Umbilical cord (tissue), 2 donors: ENCODE measurements at places on chromosomes 16 and 17. TPM values are rescaled to one million over a fixed set of nuclear protein-coding genes. Genes with fewer than 3 reads are reported as not detected.

- peak; percentile 89 for DNase-seq
These were observed 24.0 kb downstream of the LIMD2 start for GRCh38 chr17:63675607-63676546.

DNA sequence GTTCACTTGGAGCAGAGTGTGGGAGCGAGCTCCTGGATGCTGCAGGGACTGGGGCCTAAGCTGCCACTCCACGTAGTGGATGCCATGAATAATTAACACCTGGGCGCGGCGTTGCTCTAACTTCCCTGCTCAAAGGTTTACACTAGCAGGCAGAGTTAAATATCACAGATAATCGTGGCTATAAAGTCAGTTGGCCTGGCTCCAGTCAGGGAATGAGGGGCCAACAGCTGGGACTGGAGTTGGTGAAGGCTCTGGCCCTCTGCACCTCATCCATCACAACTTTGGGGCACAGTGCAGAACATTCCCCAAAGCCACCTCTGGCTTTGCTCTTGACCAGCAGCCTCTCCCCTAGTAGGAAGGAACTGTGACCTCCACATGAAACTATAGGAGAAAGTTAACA lies 10.9 kb downstream of the HOXB4 start:
- DNase-seq = no peak

DNA sequence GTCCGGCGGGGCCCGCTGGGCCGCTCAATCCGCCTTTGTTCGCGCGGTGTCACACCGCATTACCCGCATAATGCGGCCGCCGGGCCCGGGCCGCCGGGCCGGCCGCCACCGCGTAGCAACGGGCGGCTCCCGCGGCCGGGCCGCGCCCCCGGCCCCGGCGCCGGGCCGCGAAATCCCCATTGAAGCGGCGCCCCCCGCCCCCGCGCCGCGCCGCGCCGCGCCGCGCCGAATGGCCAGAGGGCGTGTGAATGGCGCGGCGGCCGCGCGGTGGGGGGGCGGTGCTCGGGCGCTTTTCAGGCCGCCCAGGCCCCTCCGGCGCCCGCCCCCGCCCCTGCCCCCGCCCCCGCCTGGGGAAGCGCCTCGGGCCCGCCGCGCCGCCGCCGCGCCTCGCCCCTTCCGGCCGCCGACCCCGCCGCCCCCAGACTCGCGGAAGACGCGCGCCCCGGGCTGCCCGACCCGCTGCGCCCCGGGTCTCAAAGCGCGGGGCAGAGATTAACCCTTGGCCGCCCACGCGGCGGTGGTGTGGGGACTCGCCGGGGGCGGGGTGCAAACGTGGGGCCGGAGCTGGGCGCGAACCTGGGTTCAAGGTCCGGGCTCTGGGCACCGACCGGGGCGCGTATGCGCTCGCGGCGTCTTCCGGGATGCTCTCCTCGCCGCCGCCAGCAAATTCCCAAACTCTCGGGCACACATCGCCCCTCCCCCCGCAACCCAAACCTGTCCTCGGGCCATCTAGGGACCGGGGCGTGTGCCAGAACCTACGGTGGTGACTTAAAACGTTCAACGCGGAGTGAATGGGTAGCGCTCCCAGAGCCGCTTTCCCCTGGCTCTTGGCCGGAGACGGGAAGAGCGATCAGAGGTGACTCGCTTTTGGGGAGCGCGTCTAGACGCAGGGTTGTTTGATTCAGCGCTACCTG lies 46.7 kb downstream of the WNT3 start:
- DNase-seq = peak; percentile 23

DNA sequence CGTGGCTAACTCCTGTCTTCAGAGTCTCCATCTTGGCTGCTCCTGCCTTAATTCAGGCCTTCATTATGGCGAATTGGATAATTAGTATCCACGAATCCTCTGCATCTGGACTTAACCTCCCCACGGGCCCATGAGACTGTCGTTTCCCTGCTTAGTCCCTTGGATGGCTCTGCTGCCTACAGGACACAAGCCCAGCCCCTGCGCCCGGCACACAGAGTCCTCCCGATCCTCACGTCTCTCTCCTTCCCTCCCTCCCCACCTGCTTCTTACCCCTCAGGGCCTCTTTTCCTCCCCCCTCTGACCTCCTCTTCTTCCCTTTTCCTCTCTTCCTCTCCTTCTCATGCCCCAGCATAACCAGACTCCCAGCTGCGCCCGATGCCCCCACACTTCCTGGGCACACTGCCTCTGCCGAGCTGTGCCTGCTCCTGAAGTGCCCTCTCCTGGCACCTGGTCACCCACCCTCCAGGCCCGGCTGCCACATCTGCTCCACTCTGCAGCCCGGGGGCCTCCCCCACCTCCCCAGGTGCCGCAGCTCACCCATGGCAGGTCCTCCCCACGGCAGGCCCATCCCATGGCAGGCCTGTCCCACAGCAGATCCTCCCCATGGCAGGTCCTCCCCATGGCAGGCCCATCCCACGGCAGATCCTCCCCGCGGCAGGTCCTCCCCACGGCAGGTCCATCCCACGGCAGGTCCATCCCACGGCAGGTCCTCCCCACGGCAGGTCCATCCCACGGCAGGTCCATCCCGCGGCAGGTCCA lies 45.9 kb downstream of the RPH3AL start:
- DNase-seq = no peak

DNA sequence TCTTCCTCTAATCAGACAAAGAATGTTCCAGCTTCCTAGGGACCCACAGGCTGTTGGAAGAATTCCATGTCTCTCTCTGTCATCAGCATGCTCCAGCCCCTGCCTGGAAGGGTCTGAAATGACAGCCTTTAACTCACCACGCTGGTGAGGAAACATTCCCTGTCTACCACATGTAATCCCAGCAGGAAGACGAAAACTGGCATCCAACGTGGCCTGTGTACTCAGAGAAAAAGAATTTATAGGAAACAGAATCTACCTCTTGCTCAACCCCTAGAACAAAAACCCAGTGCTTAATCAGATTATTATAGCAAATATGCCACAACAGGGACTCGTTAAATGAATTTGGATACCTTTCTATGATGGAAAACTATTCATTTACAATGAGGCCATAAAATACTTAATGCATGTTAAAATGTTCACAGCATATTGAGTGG lies 147.3 kb upstream of the FOXF1 start:
- DNase-seq = peak; percentile 60

DNA sequence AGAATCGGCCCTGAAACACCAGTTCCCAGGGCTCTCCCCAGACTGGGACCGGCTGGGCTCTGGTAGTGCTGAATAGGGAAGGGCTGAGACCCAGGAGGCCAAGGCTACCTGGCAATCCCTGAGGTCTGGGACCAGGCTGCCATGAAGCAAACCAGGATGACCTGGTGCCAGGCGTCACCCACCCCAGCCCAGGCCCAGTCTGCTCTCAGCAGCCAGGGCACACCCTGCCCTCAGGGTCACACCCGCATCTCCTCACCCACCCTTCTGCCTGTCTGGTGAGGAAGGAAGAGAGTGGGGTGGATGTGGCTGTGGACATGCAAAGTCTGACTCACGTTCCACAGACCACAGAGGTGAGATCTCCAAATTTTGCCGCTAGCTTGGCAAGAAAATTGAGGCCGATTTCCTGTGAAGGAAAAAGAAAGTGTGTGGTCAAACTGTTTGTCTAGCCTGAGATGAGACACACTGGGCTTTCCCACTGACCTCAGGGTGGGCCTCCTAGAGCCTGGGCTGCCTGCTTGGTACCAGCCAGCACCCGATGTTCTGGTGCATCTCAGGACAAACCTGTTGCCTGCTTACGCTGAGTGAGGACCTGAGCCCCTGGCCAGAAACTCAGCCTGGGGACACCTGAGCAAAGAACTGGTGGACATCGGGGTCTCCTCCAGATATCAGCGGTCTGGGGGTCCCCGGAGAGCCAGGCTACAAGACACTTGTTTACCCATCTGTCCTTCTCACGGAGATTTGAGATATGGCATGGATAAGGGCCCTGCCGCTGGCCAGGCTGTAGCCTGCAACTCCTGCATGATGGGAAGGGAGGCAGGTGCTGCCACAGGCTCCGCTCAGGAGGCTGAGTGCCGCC lies 6.3 kb upstream of the RAB37 start:
- DNase-seq = no peak

GRCh38 chr17:68433911-68434508 lies 23.3 kb downstream of the WIPI1 start:
- DNase-seq = no peak

DNA sequence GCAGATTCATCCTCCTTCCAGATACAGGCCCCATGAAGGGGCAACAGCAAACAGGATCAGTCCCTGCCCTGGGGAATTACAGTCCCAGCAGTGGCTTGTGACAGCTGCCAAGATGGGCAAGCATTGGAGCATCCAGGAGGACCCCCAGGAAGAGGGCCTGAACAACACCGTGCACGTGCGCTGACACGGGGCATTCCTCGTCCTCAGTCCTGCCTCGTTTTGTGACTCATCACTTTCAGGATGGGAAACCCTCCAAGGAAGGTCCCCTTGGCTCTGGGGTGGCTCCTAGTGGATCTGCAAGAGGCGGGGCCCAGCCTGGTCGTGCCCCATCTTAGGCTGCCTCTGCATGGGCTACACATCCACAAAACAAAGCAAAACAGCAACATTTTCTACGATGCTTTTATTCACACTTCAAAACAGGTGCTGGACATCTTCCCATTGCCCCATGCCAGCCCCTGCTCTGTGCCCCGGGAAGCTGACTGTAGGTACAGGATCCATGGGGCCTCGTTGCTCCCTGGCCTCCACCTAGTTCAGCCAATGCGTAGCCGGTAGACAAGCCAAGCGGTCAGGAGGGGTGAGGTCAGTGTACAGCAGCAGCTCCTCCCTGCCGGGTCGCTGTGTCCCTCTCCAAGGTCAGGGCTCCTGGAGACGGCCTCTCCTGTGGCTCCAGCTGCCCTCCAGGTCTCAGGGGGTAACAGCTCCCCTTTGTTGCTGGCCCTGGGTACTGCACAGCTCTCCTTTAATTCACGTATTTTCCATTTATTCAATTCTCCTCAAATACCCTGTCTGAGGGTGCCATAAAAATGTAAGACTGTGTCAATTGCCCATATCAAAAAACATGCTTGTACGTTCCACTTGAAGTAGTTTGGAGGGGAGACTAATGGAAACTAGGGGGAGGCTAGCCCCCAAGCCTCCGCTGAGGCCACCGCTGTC lies 32.2 kb downstream of the ACTG1 start:
- DNase-seq = no peak

GRCh38 chr16:87012954-87013938 lies 303.9 kb downstream of the C16orf95 start:
- DNase-seq = no peak

DNA sequence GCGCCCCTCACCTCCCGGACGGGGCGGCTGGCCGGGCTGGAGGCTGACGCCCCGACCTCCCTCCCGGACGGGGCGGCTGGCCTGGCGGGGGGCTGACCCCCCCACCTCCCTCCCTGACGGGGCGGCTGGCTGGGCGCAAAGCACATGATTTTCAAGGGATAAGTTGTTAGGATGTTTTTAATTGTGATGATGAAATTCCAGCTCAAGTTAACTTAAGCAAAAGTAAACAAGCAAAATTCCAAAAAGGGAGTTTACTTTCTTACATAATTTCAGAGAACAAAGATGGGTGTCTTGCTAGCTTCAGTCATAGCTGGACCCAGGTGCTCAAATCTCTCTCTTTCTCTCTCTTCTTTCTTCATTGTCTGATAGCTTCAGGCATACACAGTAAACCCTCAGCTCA lies 33.6 kb upstream of the MED9 start:
- no peak for DNase-seq

DNA sequence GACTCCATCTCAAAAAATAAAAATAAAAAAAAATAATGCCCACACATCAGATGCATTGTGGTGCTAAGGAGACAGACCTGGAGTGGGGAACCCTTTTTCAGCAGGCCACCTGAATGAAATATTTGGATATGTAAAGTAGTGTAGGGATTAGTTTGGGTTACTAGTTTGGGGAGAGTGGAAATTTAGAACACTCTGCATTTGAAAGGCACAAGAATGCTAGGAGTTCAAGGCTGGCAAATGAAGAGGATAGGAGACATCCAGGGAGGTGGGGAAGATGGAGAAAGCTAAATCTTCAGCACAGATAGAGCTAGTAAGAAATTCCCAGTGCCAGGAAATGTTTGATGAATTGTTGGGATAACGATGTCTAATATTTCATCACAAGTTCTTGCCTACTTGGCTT lies 298.3 kb upstream of the ERCC4 start:
- DNase-seq = no peak

GRCh38 chr17:50681263-50682200 lies 26.2 kb downstream of the ANKRD40 start:
- DNase-seq = peak; percentile 90

- DNase-seq = peak; percentile 95
These were observed 5.3 kb upstream of the HSD11B2 start for GRCh38 chr16:67425580-67425979.

DNA sequence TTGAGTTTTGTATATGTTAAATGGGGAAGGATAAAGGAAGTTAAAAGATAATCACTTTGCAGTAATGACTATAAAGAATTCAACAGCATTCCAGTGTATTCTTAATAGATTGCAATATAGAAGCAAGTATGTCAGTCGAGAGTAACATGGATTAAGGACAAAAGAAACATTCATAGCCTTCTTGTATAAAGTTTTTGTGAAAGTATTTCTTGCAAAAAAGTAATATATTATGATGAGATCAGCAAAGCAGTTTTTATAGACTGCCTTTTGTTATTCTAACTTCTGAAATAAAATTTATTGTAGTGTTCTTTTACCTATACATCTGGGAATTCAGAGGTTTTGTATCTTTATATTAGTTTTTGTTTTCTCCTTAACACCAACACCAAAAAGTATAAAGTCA lies 184.9 kb upstream of the RBL2 start:
- no peak for DNase-seq

DNA sequence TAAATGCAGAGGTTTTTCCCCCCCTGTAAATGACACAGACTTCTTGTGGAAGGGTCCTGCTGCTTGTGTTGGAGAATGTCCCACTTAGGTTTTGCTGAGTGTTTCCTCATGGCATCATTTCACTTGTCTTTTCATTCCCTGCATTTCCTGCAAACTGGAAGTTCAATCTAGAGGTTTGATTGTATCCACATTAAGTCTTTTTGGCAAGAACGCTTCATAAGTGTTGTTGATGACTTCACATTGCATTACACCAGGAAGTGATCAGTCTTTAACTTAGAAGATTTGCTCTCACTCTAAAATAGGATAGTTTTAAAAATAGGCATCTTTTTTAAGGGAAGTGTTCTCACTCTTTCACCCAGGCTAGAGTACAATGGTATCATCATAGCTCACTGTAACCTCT lies 67.2 kb downstream of the RPTOR start:
- DNase-seq = no peak

GRCh38 chr16:35749253-35750141 lies 2290.1 kb downstream of the TP53TG3F start:
- no peak for DNase-seq

DNA sequence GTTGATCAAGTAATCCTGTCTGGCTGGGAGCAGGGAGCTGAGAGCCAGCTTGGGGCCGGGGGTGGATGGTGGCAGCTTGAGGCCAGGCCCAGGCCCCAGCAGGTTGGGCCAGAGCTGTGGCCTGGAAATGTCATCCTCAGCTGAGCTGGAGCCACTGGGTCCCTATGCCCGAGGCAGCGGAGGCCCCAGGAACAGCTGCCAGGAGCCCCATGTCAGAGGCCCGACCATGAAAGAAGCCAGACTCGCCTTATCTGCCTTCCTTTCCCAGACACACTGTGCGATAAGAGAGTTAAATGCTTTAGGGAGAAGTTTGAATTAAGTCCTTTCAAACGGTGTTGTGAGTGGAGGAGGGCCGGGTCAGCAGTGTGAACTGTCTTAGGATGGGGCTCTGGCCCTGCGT lies 3.5 kb downstream of the SMTNL2 start:
- DNase-seq = peak; percentile 96

Gene TNP2
- total RNA-seq = 5.3 TPM

Gene RHBDF1
- total RNA-seq = 27.4 TPM

Gene ABCA9
- total RNA-seq = 3.6 TPM

Gene MLKL
- total RNA-seq = 20.5 TPM

Gene MAP2K3
- total RNA-seq = 20.9 TPM

Gene ATP6V0C
- total RNA-seq = 13.2 TPM

Gene KRTAP16-1
- total RNA-seq = not detected
